ENCODE measurements at places on chromosomes 16 and 17. TPM values are rescaled to one million over a fixed set of nuclear protein-coding genes. Genes with fewer than 3 reads are reported as not detected.

DNA sequence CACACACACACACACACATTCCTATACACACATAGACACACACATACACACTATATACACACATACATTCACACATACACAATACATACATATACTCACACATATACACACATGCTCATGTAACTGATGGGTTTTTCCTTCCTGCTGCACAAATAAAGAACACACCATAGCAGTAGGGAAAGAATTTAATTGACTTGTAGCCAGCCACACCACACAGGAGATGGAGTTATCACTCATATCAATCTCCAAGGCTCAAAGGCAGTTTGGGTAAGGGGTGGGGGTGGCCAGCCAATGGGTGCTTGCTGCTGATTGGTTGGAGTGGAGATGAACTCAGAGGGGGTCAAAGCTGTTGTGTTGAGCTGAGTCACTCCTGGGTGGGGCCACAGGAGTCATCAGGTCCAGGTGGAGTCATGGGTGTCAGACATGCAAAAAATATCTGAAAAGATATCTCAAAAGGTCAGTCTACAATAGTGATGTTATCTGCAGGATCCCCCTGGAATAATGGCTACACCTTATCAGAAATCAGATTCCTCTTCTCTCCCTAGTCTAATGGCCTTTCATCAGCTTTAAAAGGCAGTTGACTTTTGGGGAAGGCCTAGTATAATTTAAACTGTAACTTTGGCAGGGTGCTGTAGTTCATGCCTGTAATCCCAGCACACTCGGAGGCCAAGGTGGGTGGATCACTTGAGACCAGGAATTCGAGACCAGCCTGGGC lies 46.1 kb downstream of the WSB1 start:
- DNase-seq: no peak
- no peak overlapping the region for H3K27ac ChIP-seq
- H3K27me3 ChIP-seq: no peaks in the 10 kb centered on the region
- no peak overlapping the region for H3K4me3 ChIP-seq
- no peaks in the 10 kb centered on the region for H3K36me3 ChIP-seq
- H3K4me1 ChIP-seq: 0 out of 2 replicates have a peak, but pooled peaks cover 3% of the 10 kb centered on the region

DNA sequence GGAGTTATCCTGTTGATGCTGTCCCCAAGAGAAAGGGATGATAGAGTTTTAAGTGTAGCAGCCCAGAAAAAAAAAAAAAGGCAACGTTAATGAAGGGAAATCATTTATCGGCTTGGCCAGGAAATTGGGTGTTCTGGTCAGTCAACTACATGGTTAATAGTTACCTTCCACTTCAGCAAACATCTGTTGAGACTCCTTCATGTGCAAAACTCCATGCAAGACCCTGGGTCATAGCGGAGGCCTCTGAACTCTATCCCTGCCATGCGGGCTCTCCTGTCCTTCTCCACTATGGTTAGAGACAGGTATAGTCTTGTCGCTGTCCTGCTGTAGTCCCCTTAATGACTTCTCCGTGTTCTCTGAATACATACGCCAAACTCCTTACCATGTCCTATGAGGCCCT lies 3.5 kb upstream of the LYRM9 start:
- H3K36me3 ChIP-seq: no peaks in the 10 kb centered on the region
- no peak overlapping the region for H3K4me3 ChIP-seq
- H3K27ac ChIP-seq: no peak overlapping the region
- peaks cover 12% of the 10 kb centered on the region for H3K4me1 ChIP-seq

DNA sequence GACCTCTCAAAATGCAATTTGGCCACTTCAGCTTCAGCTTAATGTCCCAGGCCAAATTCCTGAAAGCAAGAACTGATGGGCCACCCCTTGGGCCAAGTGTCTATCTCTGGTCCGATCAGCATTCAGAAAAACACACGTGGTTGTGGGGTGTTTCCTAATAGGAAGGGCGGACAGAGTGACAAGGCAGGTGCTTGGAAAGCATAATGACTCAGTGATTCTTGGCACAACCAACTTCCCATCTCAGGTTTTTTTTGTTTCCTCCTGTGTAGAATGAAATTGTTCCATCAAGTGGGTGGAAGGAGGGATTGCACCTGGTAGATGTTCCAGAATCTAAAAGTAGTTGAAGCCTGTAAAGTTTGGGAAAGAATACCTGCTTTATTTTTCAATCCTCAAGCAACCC lies 155.6 kb downstream of the HS3ST2 start:
- no peak overlapping the region for H3K27ac ChIP-seq
- H3K36me3 ChIP-seq: no peaks in the 10 kb centered on the region
- no peak overlapping the region for H3K4me3 ChIP-seq
- no peak for DNase-seq
- no peaks in the 10 kb centered on the region for H3K27me3 ChIP-seq

DNA sequence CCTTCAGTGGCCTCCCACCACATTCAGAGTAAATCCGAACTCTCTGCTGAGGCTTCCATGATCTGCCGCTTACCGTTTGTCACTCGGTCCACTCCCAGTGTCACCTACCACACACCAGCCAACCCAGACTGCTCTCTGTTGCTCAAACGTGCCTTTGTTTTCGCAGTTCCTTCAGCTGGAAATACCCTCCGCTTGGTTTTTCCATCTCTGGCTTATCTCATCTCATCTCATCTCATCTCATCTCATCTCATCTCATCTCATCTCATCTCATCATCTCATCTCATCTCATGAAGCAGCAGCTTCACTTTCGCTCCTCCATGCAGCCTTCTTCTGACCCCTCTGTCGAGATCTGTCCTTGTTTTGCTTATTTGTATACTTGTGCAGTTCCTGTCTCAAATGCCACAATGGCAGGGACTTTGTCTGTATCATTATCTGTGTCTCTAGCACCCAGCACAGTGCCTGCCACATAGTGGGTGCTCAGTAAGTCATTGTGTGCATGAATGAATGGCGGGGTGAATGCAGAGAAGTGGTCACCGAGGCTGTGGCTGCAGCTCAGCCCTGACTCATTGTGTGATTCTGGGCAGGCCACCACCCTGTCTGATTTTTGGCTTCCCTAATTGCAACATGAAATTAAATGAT lies 3.8 kb upstream of the SNX20 start:
- H3K36me3 ChIP-seq: no peaks in the 10 kb centered on the region
- no peak overlapping the region for H3K4me3 ChIP-seq
- DNase-seq: no peak
- peaks cover 3% of the 10 kb centered on the region for H3K27me3 ChIP-seq
- no peaks in the 10 kb centered on the region for H3K4me1 ChIP-seq

- no peak overlapping the region for H3K27ac ChIP-seq
- H3K4me1 ChIP-seq: no peaks in the 10 kb centered on the region
- no peaks in the 10 kb centered on the region for H3K27me3 ChIP-seq
- peaks cover 57% of the 10 kb centered on the region for H3K36me3 ChIP-seq
- H3K4me3 ChIP-seq: no peak overlapping the region
- no peak for DNase-seq
These were observed 177.7 kb downstream of the MRTFB start for GRCh38 chr16:14248791-14249190.

DNA sequence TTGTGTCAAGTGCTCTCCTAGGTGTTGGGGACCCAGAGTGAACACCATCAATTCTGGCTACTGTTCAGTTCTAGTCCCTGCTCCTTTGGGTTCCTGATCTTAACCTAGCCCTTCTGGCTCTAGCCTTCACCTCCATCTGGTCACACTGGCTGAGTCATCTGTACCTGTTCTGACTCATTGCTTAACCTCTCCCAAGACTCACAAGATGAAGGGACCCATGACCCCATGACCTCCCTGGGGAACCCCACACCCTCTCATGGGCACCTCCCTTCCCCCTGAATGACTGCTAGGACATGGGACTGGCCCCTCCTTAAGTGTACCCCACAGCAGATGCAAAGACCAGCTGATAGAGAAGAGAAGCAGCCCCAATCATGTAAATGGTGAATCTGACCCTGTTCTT lies 345.8 kb upstream of the CDH5 start:
- H3K27me3 ChIP-seq: no peaks in the 10 kb centered on the region
- no peak overlapping the region for H3K4me3 ChIP-seq
- peaks cover 12% of the 10 kb centered on the region for H3K4me1 ChIP-seq
- peak overlapping the region; percentile 7 for H3K27ac ChIP-seq
- no peaks in the 10 kb centered on the region for H3K36me3 ChIP-seq
- no peak for DNase-seq

The TBC1D3I gene
- not detected for total RNA-seq

DNA sequence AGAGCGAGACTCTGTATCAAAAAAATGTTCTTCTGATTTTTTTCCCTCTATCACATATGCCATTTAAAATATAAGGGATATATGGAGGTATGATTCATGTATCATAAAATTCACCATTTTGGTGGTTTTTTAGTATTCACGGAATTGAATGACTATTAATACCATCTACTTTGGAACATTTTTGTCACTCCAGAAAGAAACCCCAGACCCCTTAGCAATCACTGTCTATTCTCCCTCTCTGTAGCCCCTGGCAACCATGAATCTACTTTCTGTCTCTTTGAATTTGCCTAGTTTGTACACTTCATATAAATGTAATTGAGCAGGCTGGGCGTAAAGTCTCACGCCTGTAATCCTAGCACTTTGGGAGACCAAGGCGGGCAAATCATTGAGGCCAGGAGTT lies 75.9 kb downstream of the PRKCA start:
- H3K27ac ChIP-seq: no peak overlapping the region
- no peaks in the 10 kb centered on the region for H3K36me3 ChIP-seq
- no peak overlapping the region for H3K4me3 ChIP-seq
- no peaks in the 10 kb centered on the region for H3K4me1 ChIP-seq
- no peak for DNase-seq

DNA sequence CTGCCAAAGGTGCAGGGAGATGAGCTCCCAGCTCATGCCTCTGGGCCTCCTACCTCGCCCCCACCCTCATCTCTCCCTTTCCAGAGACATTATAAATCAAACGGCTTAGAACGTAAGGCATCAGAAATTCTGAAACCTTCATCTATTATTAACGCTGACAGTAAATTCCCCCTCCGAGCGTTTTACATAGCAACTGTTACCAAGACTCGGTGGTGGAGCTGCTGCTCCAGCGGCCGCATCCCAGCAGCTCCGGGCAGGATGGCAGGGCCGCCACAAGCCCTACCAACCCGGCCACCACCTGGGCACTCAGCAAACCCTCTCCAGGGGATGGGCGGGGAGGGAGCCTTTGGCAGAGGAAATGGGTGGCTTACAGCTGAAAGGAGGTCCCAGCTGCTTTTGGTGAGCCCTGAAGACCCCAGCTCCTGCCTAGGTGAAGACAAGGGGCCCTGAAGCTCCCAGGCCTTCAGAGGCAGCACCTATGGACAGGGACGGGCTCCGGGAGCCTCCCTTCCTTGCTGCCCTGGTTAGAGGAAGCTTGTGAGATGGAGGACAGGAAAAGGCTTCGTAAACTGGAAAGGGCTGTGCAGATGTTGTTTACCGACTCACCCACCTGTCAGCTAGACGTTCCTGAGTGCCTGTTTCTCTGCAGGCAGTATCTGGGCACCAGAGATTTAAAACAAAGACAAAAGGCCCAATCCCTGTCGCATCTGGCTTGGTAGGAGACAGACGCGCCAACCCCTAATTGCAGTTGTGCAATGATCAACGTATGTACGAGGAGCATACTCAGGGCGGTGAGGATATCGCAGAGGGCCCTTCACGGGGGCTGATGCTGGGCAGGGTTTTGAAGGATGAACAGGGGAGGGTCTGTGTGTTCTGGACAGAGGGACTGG lies 76.9 kb downstream of the RAI1 start:
- H3K36me3 ChIP-seq: peaks cover 17% of the 10 kb centered on the region
- no peak for DNase-seq
- H3K27me3 ChIP-seq: no peaks in the 10 kb centered on the region
- no peak overlapping the region for H3K4me3 ChIP-seq
- no peak overlapping the region for H3K27ac ChIP-seq

DNA sequence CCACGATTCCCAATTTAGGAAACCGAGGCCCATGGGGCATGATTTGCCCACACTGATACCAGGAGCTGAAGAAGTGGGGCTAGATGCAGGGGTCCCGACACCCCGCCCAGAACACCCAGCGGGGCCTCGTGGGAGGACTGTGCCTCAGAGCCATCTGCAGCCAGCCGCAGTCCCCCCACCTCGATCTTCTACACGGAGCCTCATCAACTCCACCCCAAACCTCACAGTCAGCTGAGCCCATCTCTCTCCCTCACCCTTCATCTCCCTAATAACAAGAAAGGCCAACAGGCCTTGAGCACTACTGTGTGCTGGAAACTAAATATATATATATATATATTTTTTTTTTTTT lies 4.2 kb downstream of the ITGAE start:
- no peaks in the 10 kb centered on the region for H3K36me3 ChIP-seq
- H3K4me1 ChIP-seq: peaks cover 11% of the 10 kb centered on the region
- H3K27ac ChIP-seq: no peak overlapping the region
- H3K27me3 ChIP-seq: no peaks in the 10 kb centered on the region
- no peak for DNase-seq

- DNase-seq: no peak
- no peaks in the 10 kb centered on the region for H3K4me1 ChIP-seq
- H3K36me3 ChIP-seq: no peaks in the 10 kb centered on the region
These were observed 579.1 kb downstream of the CDH13 start for GRCh38 chr16:83205896-83206295.

GRCh38 chr17:58192612-58193011 lies at the start of gene EPX:
EPX (plus strand) TSS chr17:58192726; CDS start chr17:58192847, 121 bp downstream.
- H3K27ac ChIP-seq: no peak within 1 kb of the TSS
- H3K27me3 ChIP-seq: peaks cover 40% of the 10 kb centered on the region
- H3K36me3 ChIP-seq: no peaks in the 10 kb centered on the region
- no peak for DNase-seq

DNA sequence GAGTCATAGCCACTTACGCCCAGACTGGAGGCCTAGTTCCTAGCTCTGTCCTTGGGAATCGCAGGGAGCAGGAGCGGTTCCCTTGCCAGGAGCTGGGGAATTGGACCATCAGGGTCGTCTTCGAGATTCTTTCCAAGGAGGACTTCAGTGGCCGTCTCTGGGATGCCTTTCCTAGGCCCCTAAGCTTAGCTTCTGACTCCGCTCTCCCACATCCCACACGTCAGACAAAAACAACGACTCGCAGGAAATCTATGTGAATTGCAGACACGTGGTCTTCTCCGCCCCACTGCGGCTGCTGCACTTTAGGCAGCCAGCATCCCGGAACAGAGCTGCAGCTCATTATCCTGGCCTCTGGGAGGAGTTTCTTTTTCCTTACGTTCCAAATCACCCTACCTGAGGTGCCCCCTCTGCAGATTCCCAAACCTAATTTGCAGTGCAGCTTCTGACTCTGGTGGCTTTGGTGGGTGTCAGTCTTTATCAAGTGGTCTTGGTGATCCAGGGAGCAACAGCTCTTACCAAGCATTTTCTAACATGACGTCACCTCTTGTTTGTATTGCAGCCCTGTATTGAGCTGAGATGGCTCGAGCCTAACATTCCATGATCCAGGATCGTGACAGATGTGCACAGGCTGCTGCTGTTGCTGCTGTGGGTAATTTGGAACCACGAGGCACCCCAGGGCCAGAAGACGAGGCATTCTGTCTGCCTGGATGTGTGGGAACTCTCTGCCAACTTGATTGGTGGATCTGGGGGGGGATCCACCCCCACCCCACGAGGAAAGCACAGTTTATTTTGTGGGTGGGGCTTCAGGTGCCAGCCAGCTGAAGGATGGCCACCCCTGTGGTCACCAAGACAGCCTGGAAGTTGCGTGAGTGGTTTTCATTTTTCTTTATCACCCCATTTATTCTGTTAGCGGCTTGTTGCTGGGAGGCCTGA lies 1.1 kb downstream of the KATNB1 start:
- DNase-seq: peak; percentile 69
- peak overlapping the region; percentile 53 for H3K4me3 ChIP-seq
- H3K4me1 ChIP-seq: peaks cover 19% of the 10 kb centered on the region
- H3K27me3 ChIP-seq: no peaks in the 10 kb centered on the region
- H3K27ac ChIP-seq: peak overlapping the region; percentile 67
